Activated naive CD4-positive, alpha-beta T cell (primary cell): ENCODE measurements at places on chromosomes 13 and 19.

GRCh38 chr13:68806125-68806524 is 1301.5 kb upstream of the ATXN8OS start:
- no peak for DNase-seq

DNA sequence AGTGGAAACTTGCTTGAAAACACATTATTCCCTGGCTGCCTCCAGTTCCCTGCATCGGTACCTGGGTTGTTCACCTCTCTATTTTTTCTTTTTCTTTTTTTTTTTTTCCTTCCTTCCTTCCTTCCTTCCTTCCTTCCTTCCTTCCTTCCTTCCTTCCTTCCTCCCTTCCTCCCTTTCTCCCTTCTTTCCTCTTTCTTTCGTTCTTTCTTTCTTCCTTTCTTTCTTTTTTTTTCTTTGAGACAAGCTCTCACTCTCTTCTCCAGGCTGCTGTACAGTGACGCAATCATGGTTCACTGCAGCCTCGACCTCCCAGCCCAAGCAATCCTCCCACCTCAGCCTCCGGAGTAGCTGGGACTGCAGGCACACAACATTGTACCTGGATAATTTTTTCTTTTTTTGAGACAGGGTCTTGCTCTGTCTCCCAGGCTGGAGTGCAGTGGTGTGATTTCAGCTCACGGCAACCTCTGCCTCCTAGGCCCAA is 3.4 kb upstream of the RASAL3 start:
- DNase-seq: no peak

- no peak for DNase-seq
These were observed 5.0 kb downstream of the FPR3 start for GRCh38 chr19:51799774-51800472.

DNA sequence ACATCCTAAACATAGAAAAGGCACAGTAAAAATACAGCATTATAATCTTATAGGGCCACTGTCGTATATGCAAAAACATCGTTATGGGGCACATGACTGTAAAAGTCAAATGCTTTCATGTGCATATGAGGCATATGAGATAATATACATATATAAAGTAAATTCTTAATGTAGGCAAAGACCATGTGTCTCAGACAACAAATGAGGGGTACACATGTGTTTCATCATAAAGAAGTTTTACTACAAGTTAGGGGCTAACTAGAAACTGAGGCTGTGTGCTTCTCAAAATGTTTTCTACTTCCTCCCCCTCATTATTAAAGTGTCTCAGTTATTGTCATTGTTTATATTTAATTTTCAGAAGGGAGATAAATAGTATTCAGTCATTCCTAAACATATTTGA is 309.6 kb downstream of the SHISA2 start:
- no peak for DNase-seq

- DNase-seq: no peak
These were observed 785 bp downstream of the NHLRC3 start for GRCh38 chr13:39039041-39039440.

GRCh38 chr13:74444161-74444571 is 310.0 kb upstream of the KLF12 start:
- DNase-seq: no peak

DNA sequence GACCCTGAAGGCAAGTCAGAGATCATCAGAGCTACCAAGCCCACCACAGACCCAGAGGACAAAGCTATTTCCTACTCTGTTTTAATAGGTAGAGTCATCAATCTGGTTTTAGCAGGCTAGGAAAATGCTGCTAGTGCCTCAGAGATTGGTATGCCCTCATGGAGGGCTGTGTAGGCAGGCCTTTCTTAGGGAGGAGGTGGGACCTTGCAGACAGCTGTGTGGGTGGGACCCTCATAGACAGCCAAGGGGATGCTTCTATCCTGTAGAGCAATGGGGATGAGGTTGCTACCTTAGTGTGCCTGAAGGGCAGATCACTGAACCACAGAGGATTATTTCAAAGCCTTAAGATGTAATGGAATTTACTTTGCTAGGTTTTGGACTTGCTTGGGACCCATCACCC is 534.9 kb upstream of the KLF12 start:
- no peak for DNase-seq

DNA sequence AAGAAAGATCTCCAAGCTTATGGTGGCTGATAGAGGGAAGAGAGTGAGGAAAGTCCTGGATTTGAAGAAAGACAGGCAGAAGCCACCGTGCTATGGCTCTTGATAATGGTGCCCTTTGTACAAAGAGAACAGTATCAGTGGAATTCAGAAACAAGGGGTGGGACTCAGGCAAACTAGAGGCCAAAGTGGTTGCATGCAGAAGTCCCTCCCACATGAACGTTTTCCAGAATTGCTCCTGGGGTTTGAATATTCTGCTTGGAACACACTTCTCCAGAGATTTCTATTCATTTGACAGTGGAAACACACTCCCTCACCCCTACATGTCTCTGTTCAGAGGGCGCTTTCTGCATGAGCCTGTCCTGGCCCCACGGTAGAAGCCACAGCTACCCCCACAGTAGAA is 10.1 kb upstream of the MBNL2 start:
- no peak for DNase-seq

- no peak for DNase-seq
These were observed 413.9 kb downstream of the SLITRK5 start for GRCh38 chr13:88085036-88085435.

- DNase-seq: no peak
These were observed 303.4 kb downstream of the GPC6 start for GRCh38 chr13:93529961-93530360.

GRCh38 chr13:76715621-76716020 is 170.6 kb downstream of the KCTD12 start:
- DNase-seq: no peak

- no peak for DNase-seq
These were observed 277.5 kb upstream of the SOX1 start for GRCh38 chr13:111789420-111789819.

DNA sequence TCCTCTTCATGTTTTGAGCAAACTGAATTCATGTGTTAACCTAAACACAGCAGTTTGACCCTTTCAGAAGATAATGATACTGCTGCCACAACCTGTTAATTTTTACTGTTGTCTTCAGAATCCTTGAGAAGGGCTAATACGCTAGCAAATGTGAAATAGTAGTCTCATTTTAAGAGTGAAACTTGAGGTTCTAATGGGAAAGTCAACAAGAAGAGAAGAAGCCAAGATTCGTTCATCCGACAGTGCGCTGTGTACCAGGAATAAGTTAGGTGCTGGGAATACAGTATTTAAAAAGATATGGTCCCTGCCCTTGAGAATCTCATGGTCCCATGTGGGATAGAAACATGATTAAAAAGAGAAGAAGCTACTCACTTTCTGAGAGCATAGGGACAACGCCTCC is 134.4 kb downstream of the KL start:
- DNase-seq: no peak

GRCh38 chr13:58712191-58712590 is 1080.6 kb downstream of the PCDH17 start:
- no peak for DNase-seq

DNA sequence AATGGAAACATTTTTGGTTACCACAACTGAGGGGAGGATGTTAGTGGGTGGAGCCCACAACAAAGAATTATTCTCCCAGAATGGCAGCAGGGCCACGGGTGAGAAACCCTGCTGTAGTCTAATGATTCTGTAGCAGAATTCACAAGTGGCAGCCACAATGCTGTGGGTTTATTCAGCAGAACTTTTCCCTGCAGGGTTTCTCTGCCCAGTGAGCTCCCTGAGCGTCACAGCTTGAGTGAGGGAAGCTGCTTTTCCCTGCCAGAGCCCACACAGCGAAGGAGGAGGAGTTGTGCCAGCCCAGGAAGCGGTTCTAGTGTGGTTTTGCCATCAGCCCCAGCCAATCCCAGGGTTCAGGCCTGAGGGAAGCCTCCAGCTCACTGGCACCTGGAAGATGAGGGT is 4.4 kb downstream of the ATP12A start:
- no peak for DNase-seq

- DNase-seq: no peak
These were observed 650 bp downstream of the DDA1 start for GRCh38 chr19:17309965-17310461.

- no peak for DNase-seq
These were observed 10.3 kb downstream of the EHD2 start for GRCh38 chr19:47723581-47723940.

DNA sequence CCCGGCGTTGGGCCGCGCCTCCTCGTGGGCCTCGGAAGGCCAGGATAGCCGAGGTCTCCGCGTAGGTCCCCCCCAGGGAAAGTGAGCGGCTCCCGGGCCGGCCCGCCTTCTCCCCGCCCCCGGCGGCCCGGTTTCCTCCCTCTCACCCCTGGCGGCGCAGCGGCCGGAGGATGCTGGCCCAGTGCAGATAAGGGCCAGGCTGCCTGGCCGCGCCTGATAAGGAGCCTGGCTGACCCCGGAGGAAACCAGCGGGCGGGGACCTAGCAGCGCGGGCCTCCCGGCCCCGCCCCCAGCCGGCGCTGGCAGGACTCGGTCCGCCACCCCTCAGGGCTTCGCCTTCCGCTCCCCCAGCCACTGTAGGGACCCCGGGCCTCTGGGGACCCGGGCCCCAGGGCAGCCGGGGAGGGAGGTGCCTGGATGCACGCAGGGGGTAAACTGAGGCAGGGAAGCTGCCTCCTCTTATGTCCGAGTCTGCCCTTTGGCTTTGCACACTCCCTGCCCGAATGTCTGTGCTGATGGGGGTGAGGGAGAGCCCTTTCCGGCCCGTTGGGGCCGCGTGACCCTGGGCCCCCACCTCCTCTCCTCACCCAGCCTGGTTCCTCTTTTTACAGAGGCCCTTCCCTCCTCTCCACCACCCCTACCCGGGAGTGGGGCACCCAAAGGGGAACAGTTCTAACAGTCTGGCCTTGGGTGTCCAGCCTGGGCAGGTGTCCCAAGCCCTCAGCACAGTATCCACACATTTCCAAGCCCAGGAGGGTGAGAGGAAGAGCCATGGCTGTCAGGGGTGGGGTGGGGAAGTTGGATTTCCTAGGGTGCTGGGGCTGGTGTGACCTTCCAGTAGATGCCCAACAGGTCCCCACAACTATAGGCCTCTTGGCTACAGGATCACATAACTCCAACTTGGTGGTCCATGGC is at the start of gene LYL1:
Gene LYL1, minus strand, starts transcription at position 193 of the 915 bp plus-strand sequence. CDS start 1,687 bp downstream, outside the sequence.
- no peak for DNase-seq

DNA sequence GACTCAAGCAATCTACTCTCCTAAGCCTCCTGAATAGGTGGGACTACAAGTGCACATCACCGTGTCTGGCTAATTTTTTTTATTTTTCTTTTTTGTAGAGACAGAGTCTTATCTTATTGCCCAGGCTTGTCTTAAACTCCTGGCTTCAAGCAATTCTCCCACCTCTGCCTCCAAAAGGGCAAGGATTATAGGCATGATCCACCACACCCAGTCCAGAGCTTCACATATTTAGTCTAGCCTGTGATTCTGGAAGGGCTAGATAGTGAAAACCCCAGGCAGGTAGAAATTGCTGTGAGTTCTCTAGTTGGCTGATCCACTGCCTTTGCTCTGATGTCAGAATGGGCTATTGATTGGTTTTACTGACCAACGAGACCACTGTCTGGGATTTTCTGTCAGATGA is 854.6 kb upstream of the MIR17HG start:
- no peak for DNase-seq

DNA sequence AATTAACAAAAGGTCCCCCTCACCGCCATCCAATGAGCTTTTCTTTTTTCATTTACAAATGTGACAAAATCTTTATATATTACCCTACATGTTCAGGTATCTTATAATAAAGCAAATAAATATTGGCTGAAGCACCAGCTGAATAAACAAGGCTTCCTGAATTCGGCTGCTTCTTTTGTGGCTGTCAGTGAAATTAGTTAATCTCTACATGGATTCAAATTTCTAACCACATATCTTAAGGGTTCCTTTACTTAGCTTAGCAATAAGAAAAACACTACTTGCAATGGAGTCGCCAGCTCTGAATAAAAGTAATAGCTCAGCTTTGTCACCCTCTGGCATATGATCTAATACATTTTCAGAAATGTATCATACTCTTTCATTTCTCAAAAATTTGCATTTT is 104.3 kb downstream of the CCNA1 start:
- DNase-seq: no peak

DNA sequence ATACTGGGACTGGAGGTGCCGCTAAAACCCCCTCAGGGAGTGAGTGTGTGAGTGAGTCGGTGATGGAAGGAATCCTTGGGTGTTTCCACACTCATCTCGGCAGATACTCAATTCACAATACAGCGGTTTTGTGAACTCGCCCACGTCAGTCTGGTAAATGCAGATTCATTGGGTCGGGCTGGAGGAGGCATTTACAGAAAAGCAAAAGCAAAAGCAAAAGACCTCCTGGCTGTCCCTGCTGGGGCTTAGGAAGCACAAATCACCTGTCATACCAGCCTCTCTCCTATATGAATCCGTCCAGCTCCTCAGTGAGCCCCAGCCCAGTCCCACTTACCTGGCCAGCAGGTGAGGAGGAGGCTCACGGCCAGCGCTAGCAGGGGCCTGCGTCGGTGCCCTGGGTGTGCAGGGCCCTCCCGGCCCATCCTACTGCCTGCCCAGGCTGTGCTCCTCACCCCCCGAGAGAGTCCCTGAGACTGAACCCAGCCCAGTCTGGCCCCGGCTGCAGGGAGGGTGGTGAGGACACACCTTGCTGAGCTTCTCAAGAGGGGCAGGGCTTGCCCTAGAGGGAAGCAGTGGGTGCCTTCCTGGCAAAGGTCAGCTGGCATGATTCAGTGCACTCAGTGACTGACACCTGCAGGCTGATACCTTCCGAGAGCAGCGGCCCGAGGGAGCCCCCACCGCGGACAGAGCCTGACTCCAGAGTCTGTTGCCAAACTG is at the start of gene MUC16:
Gene MUC16, minus strand, starts transcription at position 475 of the 717 bp plus-strand sequence.
- DNase-seq: no peak

- no peak for DNase-seq
These were observed 299.8 kb downstream of the TSHZ3 start for GRCh38 chr19:31049431-31049830.

GRCh38 chr13:54637366-54637765 is 1608.8 kb downstream of the OLFM4 start:
- no peak for DNase-seq

DNA sequence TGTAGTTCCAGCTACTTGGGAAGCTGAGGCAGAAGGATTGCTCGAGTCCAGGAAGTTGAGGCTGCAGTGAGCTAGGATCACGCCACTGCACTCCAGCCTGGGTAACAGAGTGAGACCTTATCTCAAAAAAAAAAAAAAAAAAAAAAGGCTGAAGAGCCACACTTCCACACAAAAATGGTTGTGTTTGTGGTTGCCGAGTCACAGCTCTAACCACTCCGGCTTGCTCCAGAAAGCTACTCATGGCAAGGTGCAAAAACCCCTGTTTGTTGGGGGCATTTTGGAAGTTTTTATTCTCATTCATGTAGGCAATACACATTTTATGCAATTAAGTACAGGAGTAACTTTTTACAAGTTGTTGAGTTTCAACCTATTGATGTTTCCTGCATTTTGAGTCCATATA is 93.5 kb downstream of the INSR start:
- no peak for DNase-seq

DNA sequence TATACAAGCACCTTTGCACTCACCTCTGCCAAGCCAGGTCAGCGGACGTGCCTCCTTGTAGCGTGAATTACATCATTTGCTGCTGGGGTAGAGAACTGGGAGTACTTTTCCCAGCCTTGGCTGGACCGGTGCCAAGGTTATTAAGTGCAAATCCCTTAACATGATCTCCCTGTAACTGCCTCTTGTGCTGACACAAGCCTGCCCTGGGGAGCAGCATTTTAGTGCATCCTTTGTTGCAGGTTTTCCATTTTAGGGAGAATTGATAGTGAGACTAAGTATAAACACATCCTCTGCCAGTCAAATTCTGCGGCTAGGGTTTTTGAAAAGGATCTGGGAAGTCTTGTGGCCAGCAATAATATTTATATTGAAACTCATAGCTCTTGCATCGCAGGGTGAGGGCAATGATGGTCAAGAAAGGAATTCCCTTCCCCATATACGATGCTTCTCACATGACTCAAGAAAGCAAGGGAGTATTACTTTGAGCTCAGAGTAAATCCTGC is 32.7 kb upstream of the DCLK1 start:
- no peak for DNase-seq
